ENCODE measurements at places on chromosomes 6 and 20.

DNA sequence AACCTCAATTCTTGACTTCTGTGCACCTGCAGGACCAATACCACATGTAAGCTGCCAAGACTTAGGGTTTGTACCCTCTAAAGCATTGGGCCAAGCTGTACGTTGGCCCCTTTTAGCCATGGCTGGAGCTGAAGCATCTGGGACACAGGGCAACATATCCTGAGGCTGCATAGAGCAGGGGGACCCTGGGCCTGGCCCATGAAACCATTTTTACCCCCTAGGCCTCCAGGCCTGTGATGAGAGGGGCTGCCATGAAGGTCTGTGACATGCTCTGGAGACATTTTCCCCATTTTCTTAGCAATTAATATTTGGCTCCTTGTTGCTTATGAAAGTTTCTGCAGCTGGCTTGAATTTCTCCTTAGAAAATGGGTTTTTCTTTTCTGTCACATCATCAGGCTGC, 31.0 kb downstream of the PRDM13 start:
- no peak for DNase-seq

DNA sequence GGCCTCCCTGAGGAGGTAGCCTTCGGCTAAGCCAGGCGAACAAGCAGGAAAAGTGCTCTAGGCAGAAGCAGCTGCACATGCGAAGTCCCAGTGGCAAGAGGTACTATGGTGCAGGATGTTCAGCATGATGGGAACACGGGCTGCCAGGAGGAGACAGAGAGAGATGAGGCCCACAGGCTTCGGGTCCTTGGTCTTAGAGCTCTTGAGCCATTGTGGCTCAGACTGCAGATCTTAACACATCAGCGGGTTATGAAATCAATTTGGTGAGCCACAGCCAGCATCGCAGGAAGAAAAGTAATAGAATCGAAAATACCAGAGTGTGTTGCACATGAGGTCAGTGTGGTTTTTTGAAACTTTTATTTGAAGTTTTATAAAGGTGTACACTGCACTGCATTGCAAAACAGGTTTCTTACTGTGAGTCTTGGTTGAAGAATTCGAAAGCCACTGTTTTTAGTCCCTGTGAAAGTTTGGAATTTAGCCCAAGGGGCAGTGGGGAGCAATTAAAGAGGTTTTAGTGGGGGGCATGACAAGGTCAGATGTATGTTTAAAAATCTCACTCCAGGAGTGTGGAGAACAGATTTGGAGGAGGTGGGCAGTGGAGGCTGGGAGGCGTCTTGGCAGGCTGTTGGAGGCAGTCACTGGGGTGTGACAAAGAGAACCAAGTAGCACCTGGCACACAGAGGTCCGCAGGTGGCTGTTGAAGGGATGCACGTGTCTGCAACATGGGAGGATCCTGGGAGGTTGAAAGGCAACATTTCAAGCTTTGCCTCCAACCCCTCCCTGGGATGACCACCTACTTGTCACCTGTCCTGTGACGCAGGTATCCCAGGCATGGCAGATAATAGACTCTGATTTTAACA, 69.3 kb downstream of the EYA2 start:
- DNase-seq, result no peak

GRCh38 chr6:45478240-45478639, 100.5 kb upstream of the SUPT3H start:
- no peak for DNase-seq

- DNase-seq, result no peak
Observed at GRCh38 chr6:133432021-133432989, 191.1 kb downstream of the EYA4 start.

DNA sequence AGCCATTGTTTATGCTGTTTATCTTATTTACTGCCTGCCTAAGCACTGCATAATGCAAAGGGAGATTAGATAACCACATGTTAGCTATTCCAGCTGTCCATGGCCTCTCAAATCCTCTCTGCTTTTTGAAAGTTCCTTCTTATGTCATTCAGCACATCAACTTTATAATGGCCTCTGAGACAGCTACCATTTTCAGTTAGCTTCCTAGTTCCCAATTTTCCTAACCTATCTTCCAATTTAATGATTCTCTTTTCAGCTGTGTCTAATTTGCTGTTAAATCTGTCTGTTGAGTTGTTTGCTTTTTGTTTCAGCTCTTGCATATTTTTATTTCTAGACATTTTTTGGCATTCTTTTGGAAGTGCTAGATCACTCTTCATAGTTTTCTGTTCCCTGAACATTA, 173.4 kb upstream of the PLCB4 start:
- DNase-seq, result no peak

GRCh38 chr6:161607696-161608297, 333.9 kb upstream of the AGPAT4 start:
- DNase-seq, result no peak

DNA sequence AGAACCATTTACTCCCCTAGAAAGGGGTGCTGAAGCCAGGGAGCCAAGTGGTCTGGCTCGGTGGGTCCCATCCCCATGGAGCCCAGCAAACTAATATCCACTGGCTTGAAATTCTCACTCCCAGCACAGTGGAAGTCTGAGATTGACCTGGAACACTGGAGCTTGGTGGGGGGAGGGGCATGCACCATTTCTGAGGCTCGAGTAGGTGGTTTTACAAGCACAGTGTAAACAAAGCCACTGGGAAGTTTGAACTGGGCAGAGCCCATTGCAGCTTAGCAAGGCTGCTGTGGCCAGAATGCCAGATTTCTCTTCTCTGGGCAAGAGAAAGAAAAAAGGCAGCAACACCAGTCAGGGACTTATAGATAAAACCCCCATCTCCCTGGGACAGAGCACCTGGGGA, 855.8 kb upstream of the CITED2 start:
- DNase-seq, result no peak

GRCh38 chr6:53956804-53957203, 154.4 kb upstream of the MLIP start:
- no peak for DNase-seq

DNA sequence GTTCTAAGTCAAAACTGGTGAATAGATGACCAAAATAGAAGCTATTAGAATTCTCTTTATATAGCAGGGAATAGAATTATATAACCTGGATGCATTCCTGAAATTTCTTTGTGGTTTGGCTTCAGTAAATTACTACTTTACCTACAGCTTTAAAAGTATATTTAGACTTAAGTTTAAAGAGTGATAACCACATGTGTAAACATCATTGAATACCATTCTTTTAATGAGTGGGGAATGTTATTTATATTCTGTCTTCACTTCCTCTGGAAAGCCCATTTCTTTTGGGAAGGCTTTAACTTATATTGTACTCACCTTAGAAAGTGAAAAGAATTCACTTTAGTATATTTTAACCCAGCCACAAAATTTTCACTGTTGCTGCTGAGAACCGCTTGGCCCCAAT, 39.1 kb downstream of the PLEKHG1 start:
- no peak for DNase-seq

GRCh38 chr6:65148839-65149238, 558.2 kb downstream of the EYS start:
- DNase-seq, result no peak

DNA sequence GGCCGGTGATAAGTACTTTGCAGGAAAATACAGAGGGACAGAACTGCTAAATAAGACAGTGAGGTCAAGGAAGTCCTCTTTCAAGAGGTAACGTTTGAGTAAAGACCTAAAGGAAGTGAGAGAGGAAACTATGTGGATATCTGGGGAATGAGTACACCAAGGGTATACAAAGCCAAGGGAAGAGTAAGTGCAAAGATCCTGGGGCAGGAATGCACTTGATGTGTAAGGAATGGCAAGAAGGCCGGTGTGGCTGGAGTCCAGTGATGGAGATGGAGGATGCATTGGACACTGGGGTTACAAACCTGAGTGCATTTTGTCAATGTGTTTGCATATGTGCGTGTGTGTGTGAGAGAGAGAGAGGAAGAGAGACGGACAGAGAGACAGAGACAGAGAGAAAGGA, 32.1 kb upstream of the TGM2 start:
- DNase-seq, result no peak

GRCh38 chr6:136362421-136363356, 73.0 kb upstream of the BCLAF1 start:
- DNase-seq, result no peak

DNA sequence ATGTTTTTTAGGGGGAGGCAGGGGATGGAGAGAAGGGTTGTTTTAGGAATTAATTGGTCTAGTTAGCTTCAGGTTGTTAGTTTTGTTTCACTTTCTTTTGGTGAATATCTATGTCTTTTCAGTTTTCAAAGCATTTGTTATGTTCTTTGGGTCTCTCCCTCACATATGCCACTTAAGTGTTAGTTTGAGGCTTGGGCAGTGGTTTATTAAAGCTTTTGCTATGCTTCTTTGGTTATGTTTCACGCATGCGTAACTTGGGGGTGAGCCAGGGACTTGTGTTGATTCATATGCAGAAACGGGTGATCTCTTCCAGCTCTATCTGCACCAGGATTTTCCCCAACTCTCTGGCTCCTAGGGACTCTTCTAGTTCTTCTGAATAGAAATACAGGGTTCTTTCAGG, 11.4 kb upstream of the MMS22L start:
- DNase-seq, result no peak

DNA sequence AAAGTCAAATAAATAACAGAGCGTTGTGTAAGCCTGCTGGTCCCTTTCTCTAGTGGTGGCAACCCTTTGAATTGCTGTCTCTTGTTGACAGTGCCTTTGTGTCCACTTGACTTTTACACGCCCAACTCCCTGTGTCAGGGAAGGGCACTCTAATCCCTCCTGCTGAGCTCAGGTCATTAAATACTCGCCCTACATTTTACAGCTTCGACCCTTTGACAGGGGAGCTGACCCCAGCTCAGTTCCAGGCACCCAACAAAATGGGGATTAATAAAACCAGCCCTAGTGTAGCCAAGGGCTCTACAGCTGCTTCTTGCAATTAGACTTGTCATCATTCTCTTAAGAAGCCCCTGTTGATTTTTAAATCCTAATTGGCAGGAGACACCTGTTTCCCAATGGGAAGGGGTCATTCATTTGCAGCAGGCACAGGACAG, 308.2 kb downstream of the EYA4 start:
- no peak for DNase-seq

DNA sequence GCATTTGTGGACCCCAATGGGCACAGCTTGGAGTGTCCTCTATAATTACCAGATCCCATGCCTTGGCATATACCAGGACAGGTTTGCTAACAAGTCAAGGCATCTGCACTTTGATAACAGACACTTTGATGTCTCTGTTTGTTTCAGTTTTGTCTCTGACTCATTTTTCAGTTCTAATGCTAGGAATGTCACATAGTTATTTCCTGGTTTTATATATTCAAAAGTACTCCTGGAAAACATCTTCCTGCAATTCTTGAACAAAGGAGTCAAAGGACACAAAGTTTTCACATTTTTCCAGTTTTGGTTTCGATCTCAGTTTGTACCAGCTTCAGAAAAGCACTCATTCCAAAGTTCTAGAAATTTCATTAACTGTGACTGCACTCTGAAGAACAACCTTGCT, 188.1 kb downstream of the FOXC1 start:
- DNase-seq, result no peak

DNA sequence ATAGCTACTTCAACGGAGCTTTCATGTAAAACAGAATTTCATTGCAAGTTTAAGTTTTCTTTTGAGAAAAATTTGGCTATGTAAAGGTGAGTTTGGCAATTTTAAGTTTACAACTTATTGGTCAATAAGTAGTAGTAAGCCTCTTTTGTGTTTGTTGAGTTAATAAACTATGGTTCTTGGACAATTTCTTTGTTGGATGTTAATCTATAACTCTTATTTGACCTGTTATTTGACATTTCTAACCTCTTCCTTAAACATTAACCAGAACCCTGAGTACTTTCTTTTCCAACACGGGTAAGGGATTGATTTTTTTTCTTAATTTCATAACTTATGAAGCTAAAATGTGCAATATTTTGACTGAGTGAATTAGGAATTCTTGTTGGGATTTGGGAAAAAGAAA, 354.4 kb downstream of the PRKN start:
- no peak for DNase-seq

DNA sequence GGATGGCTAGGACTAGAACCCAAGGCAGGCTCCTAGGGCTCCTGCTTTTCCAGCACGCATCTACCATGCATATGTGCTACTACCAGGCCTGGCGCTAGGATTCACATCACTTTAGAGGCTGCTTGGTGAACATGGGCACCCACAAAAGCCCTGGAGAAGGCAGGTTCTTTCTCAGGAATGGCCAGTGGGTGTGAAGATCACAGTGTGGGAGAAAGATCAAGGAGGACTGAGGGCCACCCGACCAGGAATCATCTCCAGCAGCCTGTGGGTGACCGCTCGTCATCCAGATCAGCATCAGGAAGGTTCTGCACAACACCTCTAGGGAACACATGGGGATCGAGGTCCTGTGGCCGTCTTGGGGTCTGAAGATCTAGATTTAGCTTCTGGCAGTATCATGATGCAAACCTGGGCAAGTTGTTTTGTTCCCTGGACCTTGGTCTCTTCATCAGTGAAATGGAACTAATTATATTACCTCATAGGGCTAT, 27.3 kb downstream of the SRSF3 start:
- DNase-seq, result no peak

DNA sequence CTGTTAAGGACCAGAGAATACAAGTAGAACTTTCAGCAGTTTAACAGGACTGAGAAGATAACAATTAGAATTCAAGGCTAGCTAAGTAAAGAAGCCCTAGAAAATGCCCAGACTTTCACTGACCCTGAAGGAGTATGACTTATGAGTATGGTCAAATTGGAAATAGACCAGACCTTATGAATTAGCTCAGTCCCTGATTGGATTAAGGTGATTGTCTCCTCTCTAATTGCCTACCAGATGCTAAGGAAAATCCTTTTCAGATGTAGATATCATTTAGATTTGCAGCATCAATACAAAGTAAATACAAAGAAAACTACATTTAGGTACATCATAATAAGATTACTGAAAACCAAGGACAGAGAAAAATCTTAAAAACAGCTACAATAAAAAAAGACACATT, 58.9 kb downstream of the CNR1 start:
- DNase-seq, result no peak

- no peak for DNase-seq
Observed at GRCh38 chr20:24431279-24432045, 38.0 kb upstream of the SYNDIG1 start.

DNA sequence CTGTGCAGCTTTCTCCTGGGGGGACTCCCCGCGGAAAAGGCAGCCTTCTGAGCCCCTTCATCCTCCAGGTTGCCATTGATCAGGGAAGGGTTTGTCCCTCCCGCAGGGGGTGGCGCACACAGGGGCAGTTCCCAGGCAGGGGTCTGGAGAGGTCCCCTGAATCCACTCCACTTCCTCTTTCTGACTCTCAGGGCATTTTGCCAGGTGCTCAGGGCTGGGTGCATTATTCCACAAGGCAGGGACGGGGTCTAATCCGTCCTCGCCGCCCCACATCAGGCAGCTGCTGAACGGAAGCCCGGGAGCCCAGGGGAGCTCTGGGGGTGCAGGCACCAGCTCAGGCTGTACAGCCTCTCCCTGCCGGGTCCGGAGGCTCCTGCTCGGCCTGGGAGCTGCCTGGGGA, 180.9 kb downstream of the TTLL2 start:
- no peak for DNase-seq

DNA sequence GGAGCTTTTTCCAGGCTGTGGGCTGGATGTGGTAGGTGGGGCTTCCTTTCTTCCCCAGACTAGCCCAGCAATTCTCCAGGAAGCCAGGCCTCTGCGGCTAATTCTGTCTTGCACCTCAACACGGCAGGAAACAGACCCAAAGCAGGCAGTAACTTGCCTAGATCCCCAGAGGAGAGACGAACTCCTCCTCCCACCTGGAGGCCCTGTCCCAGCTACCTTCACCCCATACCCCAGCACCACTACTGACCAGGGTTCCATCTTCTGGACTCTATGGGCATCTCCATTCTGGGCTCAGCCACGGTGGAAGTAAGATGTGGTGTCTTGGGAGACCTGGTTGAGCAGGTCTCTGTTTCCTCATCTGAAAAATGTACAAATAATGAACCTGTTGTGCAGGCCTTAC, 48.4 kb upstream of the ZNF337 start:
- DNase-seq, result no peak

GRCh38 chr20:47682028-47682783, 103.1 kb downstream of the SULF2 start:
- DNase-seq, result no peak
